Stimulated activated CD4-positive, alpha-beta T cell treated with anti-CD3 and anti-CD28 coated beads, Interleukin-15, amount 100 ng/mL, for 1 hour (primary cell): ENCODE measurements at places on chromosomes 13 and 19.

GRCh38 chr19:11293433-11294389 is 2.2 kb upstream of the TSPAN16 start:
- DNase-seq = peak; percentile 82

DNA sequence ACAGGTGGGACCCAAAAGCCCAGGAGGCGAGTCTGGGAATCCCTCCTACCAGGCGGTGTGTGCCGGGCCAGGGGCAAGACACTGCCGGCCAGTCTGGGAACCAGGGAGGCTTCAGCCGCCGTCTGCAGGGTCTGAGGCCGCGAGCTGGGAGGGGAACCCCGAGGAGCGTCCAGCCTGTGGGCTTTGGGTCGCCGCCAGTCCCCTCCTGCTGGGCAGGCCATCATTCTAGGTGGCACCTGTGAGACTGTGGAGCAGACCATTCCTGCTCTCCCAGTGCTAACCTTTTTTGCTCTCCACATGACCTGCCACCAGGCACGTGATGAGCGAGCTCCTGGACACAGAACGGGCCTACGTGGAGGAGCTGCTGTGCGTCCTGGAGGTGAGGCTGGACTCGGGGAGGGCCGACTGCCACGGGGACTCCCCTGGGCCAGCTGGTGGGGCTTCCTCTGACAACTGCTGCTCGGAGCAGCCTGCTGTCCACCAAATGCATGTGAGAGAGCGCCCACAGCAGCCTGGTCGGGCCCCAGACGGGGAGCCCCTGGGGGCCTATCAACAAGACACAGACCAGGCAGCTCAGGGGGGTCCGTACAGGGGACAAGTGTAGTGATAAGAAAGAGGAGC is 24.6 kb upstream of the F7 start:
- DNase-seq = no peak

GRCh38 chr13:32737679-32738078 is 151.4 kb downstream of the PDS5B start:
- no peak for DNase-seq

GRCh38 chr13:32811297-32811800 is 204.9 kb upstream of the KL start:
- DNase-seq = no peak

- no peak for DNase-seq
Observed at GRCh38 chr13:34250151-34250670, 432.3 kb downstream of the RFC3 start.

- DNase-seq = no peak
Observed at GRCh38 chr13:26601669-26602068, 44.2 kb downstream of the WASF3 start.

- DNase-seq = no peak
Observed at GRCh38 chr13:20700288-20700687, 3.2 kb upstream of the IL17D start.

GRCh38 chr13:104592127-104592526 is 1525.9 kb upstream of the SLC10A2 start:
- no peak for DNase-seq

GRCh38 chr13:44259045-44260027 is 114.3 kb upstream of the SERP2 start:
- peak; percentile 21 for DNase-seq

- DNase-seq = no peak
Observed at GRCh38 chr19:49718511-49718910, 27.6 kb downstream of the CPT1C start.

DNA sequence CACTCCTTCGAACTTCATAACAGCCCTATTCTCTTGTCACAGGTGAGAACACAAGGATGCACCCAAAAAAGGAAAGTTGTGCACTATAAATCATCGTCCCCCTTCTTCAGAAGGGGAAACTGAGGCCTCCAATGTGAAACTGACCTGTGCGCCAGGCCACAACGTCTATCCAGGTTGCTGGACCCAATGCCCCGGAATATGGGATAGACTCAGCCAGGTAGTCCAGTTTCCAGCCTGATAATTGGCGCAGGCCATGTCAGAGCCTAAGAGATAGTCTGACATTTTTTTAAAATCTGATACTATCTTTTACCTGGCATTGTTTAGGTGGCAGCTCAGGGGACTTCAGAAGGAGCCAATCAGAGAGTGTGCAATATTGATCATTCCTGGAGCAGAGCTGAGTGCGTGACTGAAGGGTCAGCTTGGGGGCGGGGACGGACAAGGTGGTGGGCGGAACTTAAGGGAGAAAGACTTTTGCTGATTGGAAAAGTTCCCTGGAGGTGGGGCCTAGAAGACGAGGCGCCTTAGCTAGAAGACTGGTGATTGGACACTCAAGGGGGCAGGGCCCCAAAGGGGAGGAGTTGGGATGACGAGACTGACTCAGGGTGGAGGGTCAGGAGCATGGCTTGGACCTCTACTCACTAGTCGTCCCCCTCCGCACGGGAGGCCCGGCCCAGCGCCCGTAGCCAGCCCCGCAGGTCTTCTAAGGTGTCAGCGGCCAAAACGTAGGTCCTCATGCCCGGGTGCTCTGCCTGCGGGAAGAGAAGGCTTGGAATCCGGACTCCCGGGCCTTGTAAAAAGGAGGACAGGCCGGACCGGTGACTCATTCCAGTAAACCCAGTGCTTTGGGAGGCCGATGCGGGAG is 8.5 kb downstream of the PLEKHA4 start:
- no peak for DNase-seq

DNA sequence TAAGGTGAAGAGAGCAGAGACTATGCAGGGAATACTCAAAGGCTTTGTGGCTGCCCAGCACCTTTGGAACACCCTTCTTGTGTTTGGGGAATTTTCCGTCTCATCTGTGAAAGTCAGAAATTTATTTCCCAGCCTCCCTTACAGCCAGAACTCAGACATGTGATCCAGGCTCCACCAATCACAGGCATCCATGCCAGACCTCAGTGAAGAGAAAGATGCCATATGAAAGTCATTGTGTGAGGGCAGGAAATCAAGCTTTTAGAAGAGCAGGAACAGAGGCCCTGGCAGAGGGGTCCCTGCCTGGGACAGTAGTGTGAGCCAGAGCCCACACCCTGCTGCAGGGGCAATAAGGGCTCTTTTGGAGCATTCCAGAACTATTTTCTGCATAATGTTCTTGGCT is 12.1 kb downstream of the CCDC70 start:
- DNase-seq = no peak

DNA sequence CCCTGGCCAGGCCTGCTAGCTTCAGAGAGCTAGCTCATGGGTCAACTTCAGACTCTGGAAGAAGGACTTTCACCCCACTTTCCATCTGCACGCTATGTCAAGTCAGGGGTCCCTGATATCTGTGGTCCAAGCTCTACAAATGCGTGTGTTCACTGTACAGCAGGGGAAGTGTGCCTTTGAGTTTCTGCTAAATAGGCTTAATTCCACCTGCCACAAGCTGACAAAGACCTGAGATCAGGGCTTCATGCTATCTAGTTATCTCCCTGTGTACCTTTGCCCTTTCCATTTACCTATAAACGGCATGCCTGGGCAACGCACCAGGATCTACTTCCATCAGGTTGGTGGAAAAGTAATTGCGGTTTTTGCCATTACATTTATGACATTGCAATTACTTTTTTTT is 10.7 kb upstream of the SULT2A1 start:
- no peak for DNase-seq

DNA sequence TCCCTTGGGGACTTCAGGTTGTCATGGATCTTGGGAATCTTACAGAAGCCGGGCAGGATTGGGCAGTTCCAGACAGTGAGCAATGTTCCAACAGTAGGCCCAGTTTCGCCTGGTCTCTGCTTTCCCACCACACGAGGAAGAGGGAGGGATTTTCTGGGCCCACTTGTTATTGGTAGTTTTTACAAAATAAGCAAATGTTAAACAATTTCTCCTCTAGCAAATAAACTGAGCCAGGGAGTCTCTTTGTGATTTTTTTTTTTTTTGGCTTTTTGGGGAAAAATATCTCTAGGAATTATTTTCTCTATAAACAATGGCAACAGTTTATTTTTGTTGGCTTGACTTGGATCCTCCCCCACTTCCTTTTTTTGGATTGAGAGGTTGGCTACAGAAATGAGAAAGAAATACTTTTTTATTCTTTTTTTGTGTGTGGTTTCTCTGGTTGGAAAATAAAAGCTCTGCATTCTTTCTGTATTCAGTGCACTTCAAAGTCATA is 89.3 kb downstream of the TM9SF2 start:
- DNase-seq = no peak

DNA sequence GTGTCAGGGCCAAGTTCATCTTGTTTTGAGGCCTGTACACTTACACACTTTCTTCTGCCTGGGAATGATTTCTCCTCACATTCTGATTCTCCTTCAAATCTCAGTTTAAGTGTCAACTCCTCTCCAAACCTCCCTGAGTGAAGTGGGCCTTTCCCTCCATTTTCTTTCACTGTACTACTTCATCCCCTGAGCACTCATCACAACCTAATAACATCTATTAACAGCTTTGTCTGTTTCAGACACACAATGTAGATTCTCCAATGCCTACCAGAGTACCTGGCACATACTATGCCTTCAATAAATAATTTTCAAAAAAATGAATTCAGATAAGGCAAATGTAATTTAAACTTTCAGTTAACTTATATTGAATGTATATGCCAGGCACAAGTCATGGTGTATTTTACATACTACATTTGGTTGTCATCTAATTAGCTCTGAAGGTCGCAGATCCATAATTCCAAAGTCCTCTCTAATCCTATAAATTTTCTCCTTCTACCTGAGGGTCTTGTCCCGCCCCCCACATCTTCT is 357 bp upstream of the COG6 start:
- DNase-seq = no peak

DNA sequence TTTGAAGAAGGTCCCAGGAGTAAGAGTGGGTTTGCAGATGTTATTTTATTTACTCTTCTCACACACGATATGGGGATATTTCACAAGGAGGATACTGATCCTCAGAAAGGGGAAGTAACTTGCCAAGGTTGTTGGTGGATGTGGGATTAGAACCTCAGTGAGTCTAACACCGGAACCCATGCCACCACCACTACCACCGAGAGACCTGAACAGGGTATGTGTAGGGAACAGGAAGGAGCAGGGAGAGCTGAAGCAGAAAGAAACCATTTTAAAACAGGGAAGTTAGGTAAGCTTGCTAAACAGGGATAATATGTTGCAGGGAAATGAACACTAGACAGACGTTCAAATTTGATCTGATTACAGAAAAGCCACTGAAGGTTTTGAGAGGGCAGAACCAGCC is 11.6 kb upstream of the CEACAM3 start:
- no peak for DNase-seq

DNA sequence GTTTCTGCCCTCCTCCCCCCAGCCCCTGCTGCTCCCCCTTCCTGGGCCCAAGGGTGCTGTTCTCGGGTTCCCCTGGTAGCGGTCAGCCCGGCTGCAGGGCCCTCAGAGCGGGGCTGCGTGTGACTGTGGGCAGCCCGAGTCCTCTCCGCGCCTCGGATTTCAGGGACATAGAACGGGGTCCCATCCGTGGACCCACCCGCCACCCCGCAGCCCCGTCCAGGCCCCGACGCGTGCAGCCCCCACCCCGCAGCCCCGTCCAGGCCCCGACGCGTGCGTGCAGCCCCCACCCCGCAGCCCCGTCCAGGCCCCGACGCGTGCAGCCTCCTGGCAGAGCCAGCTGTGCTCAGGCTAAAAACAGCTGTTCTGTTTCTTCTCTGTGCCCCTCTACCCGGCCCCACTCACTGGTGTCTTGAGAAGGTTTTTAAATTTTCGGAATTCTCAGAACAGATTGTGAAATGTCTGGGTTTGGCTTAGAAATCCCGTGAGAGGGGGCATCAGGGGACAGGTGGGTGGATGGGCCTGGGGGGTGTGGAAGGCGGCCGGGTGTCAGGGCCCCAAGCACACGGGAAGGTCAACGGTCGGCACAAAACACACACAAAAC is 5.5 kb upstream of the PRTN3 start:
- DNase-seq = no peak

DNA sequence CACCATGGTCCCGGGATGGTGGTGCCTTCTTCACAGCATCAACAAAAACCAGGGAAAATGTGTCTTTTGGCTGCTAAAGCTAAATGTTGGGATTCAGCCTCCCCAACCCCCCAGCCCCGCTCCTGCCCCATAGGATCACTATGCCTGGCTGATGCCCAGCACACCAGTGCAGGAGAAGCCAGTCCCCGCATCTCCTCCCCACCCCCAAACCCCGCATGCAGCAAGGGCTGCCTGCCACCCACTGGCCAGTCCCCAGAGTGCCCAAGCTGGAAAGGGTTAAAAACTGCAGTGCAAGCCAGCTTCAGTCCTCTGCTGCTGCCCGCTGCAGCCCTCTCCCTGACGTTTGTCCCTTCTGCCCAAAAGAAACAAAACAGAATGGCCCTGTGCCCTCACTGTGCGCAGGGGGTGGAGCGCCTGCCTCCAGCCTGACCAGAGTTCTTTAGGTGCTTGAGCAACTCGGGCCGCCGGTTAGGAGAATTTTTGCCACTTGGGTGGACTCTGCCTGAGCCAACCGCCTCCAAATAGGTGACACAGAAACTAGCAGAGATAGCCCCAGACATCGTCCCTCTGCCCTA is 3.7 kb downstream of the CALM3 start:
- DNase-seq = no peak

DNA sequence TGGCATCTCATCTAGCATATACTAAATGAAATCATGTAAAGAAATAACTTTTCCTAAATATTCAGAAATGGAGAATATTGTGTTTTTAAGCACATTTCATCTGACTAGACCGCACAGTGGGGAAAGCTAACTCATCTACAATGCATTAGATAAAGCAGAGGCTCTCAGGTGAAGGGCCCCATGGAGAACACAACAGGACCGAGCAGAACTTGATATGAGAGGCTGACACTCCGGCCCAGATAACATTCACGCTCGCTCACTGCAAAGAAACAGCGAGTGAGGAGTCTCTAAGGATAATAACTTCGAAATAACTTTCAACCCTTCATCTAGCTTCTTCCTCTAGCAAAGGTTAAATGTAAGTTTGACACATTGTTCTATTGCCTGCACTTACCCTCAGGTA is 130.6 kb downstream of the PCDH9 start:
- DNase-seq = no peak

DNA sequence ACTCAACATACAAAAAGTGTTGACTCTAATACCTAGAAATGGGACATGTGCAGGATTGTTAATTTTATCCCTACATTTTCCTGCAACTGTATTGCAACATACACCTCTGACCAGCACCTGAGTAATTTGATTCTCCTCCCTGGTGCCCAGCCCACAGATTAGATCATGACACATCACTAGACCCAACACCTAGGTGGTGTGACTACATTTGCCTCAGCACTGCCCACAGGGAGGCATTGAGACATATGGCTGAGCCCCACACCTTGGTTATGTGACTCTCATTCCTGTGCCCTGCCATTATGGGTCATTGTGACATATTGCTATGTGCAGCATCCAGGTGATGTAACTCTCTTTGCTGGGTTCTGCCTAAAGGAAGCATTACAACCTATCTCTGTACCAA is 13.2 kb upstream of the ZNF254 start:
- no peak for DNase-seq

- DNase-seq = no peak
Observed at GRCh38 chr19:18306209-18306887, 16.5 kb downstream of the LSM4 start.
